ENCODE measurements at places on chromosomes 2 and 18.

DNA sequence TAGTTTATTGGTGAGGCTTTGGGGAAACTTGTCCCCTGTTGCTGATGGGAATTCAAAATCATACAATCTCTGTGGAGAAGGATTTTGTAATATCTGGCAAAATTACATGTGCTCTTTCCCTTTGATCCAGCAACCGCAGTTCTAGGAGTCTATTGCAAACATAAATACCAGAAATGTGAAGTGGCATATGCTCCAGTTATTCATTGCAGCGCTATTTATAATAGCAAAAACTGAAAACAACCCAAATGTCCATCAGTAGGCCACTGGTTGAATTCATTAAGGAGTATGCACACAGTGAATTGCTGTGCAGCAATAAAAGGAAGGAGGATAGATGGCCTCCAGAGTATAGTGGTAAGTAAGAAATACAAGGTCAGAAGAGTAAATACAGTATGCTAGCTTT lies 76.5 kb downstream of the HNRNPLL start:
- DNase-seq, result no peak

DNA sequence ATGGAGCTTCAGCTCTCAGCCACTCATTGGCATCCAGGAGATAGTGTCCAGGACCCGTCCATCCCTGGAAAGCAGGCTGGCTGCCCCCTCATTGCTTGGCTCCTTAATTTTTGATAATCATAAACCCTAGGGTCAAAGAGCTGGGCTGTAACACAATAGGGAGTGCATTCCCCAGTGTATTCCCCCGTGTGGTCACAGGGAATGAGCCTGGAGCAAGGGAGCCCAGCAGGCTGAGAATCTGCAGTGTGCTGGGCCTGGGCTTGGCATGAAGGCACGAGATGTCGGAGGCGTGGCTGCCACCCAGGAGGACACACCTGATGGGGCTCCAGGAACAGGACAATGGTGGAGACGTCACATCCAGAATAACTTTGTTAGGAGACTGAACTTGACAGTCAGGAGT lies 18.7 kb downstream of the TPRKB start:
- no peak for DNase-seq

DNA sequence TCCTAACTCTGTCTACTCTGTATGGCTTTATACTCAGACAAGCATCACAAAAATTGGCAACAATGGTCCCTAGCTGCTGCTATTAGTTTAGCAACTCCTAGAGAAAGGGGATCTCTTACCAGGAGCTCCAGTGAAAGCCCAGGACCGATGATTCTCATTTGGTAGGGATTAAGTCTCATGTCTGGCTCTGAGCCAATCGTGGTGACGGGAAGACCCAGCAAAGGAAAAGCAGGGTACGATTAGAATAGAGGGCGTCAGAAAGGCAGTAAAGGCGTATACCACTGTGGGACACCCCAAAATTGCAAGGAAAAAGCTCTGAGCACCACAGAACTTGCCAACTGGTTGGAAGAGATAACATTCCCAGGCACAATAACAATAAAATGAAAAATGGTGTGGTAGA lies 129.5 kb downstream of the MTCL1 start:
- DNase-seq, result no peak

GRCh38 chr2:239162141-239162821 lies 238.5 kb downstream of the HDAC4 start:
- DNase-seq, result no peak

GRCh38 chr2:46871976-46872381 lies 43.6 kb downstream of the MCFD2 start:
- DNase-seq, result no peak

DNA sequence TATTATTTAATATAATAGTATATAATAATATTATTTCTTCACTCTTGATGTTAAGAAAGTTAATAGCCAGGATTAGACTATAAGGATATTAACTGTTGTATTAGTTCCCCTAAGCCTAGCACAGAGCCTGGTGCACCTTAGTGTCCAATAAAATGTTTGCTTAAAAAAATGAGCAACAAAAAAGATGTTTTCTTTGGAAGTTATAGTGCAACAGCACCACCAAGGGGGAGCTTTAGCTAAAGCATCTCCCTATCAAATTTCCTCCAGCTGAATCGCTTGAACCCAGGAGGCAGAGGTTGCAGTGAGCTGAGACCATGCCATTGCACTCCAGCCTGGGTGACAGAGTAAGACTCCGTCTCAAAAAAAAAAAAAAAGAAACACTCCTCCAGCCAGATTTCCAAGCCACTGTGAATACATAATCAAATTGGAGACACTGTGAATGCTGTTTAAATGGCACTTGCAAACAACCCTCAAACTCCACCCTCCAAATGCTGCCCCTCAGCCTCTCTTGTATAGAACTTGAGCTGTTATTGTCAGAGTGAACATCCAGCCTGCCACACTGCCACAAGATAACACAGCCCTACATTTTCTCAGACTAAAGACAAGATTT lies 221.9 kb downstream of the DYM start:
- no peak for DNase-seq

GRCh38 chr18:67519592-67519991 lies 3.1 kb upstream of the DSEL start:
- DNase-seq, result no peak

- no peak for DNase-seq
These were observed 425.7 kb downstream of the PID1 start for GRCh38 chr2:228845162-228845925.

GRCh38 chr2:119553687-119554344 lies 9.6 kb downstream of the CFAP221 start:
- no peak for DNase-seq

DNA sequence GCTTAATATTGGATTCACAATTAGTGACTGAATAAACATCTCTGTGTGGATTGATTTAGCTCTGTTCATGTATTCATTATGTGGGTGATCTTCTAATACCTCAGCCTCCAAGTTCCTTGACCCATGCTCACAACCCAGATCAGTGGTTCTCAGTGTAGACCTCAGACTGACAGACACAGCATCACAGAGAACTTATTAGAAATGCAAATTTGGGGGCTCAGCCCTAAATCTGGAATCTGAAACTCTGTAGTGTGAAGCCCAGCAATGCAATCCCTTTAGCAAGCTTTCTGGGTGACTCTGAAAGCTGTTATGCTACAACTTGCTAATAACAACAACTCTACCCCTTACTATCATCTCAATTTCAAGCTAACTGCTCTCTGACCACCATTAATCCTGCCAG lies 273.1 kb upstream of the FANCL start:
- no peak for DNase-seq

DNA sequence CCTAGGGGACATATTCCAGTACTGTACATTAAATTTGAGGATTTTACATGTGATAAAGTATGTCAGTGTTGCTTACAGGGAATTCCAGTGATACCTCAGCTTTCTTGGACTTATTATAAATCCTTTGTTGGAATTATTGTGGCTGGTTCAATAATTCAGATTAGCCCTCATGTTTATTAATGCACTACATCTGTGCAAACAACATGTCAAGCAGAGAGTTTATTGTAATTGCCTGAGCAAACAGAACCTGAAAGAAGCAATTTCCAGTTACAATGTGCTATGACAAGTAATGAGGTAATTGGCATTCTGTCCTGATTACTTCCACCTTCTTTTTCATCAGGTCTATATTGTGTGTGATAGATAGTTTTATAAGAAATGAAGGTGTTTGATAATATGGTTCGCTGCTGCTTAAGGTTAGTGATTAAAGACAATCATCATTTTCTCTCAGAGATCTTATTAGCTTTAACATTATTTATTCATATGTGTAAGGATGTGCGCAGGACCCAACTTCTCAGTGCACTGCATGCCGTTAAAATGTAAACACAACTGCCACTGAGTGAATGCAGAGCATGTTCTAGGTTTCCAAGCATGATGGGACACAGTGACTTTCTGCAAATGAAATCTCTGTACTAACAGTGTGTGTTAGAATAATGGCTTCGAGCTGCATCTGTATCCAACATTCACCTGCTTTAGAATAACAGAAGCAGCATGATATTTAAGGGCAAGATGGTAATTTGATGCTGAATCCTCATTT lies 973.7 kb upstream of the POU3F3 start:
- no peak for DNase-seq

DNA sequence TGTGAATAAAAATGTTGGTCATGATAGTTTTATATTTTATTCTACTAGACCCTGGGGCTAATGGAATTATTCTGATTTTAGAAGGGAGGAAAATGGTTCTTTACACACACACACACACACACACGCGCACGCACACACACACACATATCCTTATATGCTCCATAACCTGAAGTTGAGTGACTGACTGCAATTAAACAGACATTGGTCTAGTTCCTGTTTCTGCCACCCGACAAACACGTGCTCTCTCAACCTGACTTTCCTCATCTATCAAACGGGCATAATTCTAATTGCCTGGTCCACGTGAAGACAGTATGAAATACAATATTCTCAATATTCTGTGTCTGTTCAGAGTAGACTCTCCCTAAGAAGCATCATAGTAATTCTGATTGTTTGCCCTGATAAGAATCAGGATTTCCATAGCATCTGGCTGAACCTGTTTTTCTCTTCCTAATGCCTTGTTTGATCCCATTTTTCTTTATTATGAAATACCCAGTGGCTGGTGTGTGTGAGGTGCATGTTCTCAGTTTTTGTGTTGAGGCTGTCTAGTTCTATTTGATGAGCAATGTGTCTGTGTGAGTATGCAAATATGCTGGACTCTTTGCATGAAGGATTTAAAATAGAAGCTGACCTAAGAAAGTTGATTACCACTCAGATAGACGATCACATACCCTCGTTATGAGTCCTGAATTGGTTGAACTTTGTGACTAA lies 51.0 kb downstream of the SETBP1 start:
- no peak for DNase-seq

- DNase-seq, result no peak
These were observed 679 bp downstream of the PMAIP1 start for GRCh38 chr18:59900222-59901128.

GRCh38 chr2:107740300-107740699 lies 86.4 kb upstream of the RGPD4 start:
- no peak for DNase-seq

GRCh38 chr18:44325903-44326635 lies 354.6 kb upstream of the SETBP1 start:
- DNase-seq, result no peak

GRCh38 chr18:9404565-9405060 lies 70.0 kb downstream of the TWSG1 start:
- DNase-seq, result no peak

All from T1000 (cell line).